ENCODE measurements at places on chromosomes 6 and 20. TPM values are rescaled to one million over a fixed set of nuclear protein-coding genes. Genes with fewer than 3 reads are reported as not detected.

Gene ELOVL4
- 1.3 TPM for total RNA-seq

GRCh38 chr20:57451795-57452661 is 60.8 kb downstream of the RBM38 start:
- no peak overlapping the region for H3K4me3 ChIP-seq
- H3K27ac ChIP-seq: no peak overlapping the region
- no peaks in the 10 kb centered on the region for H3K4me1 ChIP-seq
- H3K36me3 ChIP-seq: no peaks in the 10 kb centered on the region
- no peak for DNase-seq

- no peak overlapping the region for H3K27ac ChIP-seq
- DNase-seq: no peak
- no peaks in the 10 kb centered on the region for H3K27me3 ChIP-seq
- no peak overlapping the region for H3K4me3 ChIP-seq
- no peaks in the 10 kb centered on the region for H3K36me3 ChIP-seq
Measured at GRCh38 chr6:163725008-163725941, 310.8 kb downstream of the QKI start.

DNA sequence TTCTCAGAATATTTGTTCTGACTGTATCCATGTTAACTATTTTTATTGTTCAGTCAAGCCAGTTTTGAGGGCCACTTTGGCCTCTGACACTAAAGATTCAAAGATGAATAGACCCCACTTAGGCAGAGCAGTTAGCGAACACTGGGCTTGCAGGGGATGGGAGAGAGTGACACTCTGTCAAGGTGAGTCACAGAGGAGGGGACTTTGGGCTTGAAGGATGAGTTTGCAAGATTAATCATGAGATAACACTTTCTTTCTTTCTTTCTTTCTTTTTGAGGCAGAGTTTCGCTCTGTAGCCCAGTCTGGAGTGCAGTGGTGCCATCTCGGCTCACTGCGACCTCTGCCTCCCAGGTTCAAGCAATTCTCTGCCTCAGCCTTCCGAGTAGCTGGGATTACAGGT is 46.4 kb downstream of the SPATA2 start:
- no peaks in the 10 kb centered on the region for H3K36me3 ChIP-seq
- no peaks in the 10 kb centered on the region for H3K27me3 ChIP-seq
- H3K4me1 ChIP-seq: no peaks in the 10 kb centered on the region
- H3K27ac ChIP-seq: no peak overlapping the region

DNA sequence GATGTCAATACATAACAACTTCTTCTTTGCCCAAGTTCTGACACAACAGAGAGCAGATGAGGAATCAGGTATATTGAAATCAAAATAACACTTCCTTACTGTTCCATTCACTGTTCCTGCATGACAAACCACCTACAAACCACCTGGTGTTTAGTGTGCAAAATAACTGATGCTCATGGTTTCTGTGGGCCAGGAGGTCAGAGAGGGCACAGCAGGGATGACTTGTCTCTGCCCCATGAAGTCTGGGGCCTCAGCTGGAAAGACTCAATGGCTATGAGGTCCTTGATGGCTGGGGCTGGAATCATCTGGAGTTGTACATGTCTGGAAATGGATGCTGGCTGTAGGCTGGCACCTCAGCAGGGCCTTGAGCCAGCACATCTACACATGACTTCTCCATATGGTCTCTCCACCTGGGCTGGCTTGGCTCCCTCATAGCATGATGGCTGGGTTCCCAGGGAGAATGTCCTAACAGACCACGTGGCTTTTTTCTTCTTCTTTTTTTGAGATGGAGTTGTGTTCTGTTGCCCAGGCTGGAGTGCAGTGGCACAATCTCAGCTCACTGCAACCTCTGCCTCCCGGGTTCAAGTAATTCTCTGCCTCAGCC is 7.4 kb upstream of the COX4I2 start:
- no peaks in the 10 kb centered on the region for H3K4me1 ChIP-seq
- no peak for DNase-seq
- H3K27ac ChIP-seq: no peak overlapping the region
- H3K4me3 ChIP-seq: no peak overlapping the region
- H3K36me3 ChIP-seq: no peaks in the 10 kb centered on the region
- H3K27me3 ChIP-seq: no peaks in the 10 kb centered on the region

- no peaks in the 10 kb centered on the region for H3K36me3 ChIP-seq
- H3K4me3 ChIP-seq: no peak overlapping the region
- H3K27ac ChIP-seq: no peak overlapping the region
- DNase-seq: no peak
- no peaks in the 10 kb centered on the region for H3K4me1 ChIP-seq
Measured at GRCh38 chr6:8080362-8081151, 16.4 kb upstream of the BLOC1S5 start.

Data from breast epithelium (tissue), 4 donors.